Stimulated activated CD4-positive, alpha-beta T cell treated with anti-CD3 and anti-CD28 coated beads, Interleukin-4, amount 100 ng/mL, for 4 hours (primary cell): ENCODE measurements at places on chromosomes 5 and 9.

DNA sequence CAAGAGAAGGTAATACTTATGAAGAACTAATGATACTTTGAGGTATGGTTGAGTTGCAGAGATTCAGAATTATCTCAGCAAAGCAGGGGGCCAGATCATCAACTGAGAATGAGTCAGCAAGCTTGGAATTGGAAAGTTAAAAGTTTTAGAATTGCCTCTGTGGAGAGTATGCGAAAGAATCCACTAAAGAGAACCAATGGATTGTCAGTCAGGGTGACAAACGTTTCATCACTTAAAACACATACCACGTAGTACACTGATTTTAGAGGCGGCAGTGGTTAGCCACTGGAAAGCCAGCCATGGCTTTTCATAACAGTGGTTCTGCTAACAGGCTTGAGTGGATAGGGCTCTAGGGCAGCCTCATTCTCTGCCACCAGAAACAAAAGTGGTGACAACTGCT is 30.7 kb downstream of the AOPEP start:
- DNase-seq, result no peak

GRCh38 chr9:34994900-34995669 is 5.5 kb downstream of the DNAJB5 start:
- DNase-seq, result no peak

DNA sequence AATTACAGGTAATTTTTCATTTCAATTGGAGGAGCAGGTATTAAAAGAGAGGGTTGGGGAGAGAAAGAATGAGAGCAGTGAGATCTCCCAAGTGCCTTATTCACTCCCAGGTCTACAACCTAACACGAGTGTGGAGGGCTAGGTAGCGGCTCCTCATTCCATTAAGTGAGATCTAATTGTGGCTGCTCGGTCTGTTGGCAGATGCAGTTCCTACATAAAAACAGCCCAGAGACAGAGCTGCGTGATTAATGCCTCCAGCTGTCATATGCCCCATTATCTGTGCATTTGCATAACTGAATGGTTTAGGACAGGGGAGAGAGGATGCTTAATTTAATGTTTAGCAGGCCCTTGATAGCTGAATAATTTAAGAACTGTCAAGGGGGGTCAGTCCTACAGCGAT is 100.5 kb downstream of the PSAT1 start:
- no peak for DNase-seq

DNA sequence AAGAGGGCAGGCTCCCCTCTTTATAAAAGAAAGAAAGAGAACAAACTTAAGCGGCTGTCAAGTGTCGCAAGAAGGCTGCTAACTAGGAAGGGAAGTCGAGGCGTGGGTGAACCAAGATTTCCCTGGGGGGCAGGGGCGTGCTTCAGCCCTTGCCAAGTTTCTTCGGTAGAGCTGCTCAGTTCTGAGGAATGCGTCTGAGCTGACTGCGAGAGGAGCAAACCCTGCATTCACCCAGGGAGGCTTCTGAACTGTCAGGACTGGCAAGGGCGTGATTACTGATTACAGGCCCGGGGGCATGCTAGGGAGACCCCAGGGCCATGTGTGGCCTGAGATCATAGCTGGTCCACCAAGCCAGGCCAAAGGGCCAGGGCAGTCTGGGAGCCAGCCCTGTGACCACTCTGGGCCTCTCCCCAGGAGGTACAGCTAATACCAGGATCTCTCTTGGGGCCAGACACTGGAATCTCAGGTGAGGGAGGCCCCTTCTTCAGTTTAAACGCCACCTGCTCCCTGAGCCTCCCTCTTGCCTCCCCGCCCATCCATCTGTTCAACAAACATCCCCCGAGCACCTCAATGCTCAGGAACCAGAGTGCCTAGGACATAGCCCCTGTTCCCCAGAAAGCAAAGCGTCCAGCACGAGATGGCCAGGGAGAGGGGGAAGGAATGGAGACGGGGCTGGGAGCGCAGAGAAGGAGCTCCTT is 30.9 kb downstream of the SARDH start:
- DNase-seq, result no peak

DNA sequence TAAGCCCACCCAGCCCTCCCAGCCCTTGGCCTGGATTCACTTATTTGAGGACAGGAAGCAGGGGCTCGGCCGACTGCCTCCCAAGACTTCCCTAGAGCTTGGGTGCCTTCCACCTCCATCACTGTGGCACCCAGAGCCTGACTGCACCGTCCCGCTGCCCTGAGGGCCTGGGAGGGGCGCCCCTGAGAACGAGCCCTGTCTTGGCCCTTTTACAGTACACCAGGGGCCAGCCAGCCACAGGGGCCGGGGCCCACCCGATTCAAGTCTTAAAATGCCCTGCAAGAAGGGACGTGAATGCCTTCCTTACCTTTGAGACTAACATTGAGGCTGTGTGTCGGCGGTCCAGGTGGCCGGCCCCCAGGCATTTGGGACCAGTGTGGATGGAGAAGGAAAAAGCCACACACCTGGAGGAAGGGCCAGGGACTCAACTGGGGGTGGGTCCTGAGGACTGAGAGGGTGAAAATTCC is 16.8 kb downstream of the FAM78A start:
- no peak for DNase-seq

- DNase-seq, result no peak
These were observed 20.1 kb upstream of the HMCN2 start for GRCh38 chr9:130245474-130245873.

DNA sequence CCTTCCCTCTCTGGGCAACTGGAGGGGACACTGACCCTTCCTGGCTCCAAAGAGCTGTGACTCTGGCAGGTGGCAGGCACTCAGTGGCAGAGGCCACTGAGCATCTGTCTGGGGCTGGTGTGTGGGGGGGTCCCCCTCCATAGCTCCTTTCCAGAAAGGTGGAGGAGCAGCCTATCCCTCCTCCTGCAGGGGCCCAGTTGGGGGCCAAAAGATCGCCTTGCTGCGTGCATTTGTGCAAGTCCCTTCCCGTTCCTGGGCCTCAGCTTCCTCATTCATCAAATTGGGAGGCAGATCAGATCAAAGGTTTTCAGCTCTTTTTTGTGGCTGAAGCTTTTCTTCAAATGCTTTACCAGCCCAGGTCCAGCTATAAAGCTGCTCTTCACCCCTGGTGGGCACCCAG is 77.7 kb downstream of the NTNG2 start:
- DNase-seq, result no peak

DNA sequence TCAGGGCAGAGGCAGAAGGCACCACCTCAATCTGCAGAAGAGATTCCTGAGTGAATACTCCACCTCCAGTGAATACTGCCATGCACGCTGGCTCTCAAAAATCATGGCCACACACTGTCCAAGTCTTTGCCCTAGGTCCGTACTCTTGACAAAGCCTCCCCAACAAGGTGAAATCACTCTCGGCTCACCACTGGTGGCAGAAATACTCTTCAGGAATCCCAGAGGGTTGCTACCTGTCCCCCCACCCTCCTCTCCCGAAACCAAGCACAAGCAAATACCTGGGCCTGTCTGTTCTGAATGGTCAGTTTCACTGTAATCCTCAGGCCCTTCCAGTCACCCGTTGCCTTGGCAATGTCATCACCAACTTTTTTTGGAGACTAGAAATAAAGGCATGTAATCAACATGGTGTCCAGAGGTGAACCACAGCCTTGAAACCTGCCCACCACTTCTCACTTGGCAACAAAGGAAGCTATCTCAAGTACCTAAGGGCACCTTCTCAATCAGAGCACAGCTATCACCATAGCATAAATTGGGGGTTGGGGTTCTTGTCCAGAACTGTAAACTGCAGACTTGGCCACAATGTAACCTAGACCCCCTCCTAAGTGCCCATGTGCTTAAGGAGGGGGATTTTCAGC is 1.8 kb downstream of the RPL12 start:
- no peak for DNase-seq

- DNase-seq, result no peak
These were observed 22.9 kb downstream of the GFPT2 start for GRCh38 chr5:180330270-180330648.

- no peak for DNase-seq
These were observed 11.3 kb downstream of the KLF9 start for GRCh38 chr9:70403166-70403565.

- peak; percentile 28 for DNase-seq
These were observed 3.5 kb upstream of the NEK6 start for GRCh38 chr9:124254261-124254682.

DNA sequence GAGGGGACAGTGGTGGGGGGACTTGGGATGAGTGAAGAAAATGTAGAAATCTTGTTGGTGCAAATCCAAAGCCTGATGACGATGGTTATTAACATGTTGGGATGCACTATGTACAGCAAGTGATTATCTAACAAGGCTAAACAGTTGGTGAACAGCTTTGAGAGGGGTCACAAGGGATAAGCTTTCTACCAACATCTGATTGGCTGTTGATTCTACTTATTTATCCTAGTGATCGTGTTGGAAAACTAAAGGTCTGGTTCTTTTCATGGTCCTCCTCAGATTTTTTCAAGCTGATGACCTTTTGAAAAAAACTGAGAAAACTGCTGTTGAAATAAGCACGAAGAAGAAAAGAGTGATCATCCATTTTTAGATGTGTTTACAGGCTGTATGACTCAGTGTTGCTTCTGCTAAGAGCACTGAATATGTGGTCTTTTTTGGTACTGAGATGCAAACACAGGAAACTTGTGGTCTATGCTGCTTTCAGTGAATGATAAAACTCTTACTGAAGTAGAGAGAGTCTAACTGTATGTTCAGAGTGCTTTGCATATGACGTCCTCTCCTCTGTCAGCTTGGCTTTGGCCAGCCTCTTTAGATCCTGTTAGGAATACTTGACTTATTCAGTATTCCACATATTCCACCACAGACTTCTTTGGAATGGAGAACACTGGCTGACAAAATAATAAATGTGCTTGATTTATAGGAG is 174.8 kb downstream of the SLF1 start:
- DNase-seq, result no peak

- DNase-seq, result no peak
These were observed 154.1 kb upstream of the CD180 start for GRCh38 chr5:67350618-67351201.

DNA sequence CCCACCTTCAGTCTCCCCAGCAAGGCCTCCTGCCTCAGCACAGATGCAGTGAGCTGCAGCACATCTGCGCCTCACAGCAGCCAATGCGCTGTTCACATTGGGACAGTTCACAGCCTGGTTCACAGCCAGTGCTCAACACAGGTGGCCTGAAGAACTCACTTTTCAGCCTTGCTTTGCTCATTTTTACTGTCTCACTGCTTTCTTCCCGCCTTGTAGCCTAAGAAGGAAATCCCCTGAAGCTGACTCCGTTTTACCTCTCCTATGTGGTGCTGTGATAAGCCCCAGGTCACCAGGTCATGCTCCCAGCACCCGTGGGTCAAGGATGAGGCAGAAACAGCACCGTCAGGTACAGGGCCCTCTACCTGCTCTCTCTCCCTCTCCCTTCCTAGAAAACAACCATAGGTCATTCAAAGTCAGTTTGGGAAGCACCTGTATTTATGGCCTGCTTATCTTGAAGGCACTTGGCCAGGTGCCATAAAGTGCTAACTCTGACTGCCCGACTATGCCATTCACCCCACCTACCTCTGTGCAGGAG is 1.1 kb downstream of the GCNT4 start:
- DNase-seq, result no peak

GRCh38 chr5:36128795-36129194 is 22.9 kb downstream of the LMBRD2 start:
- no peak for DNase-seq

DNA sequence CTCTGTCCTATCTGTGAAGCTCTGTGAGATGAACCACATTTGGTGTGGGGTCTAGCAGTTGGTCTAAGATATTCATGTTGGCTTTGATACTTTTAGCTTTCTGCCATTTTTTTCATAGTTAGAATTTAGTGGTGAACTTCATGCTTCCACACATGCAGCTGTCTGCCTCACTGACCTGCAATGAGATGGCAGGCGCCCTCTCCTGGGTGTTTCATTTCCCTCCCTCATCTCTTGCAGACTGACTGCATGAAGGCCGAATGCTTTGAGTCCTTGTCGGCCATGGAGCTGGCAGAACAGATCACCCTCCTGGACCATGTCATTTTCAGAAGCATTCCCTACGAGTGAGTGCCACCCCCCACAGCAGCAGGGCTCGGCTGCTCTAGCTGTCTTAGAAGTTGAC is 26.1 kb upstream of the CKMT2 start:
- no peak for DNase-seq

- DNase-seq, result no peak
These were observed 1.6 kb upstream of the MGAT1 start for GRCh38 chr5:180804129-180804618.

GRCh38 chr9:124198948-124199347 is 58.8 kb upstream of the NEK6 start:
- DNase-seq, result no peak

DNA sequence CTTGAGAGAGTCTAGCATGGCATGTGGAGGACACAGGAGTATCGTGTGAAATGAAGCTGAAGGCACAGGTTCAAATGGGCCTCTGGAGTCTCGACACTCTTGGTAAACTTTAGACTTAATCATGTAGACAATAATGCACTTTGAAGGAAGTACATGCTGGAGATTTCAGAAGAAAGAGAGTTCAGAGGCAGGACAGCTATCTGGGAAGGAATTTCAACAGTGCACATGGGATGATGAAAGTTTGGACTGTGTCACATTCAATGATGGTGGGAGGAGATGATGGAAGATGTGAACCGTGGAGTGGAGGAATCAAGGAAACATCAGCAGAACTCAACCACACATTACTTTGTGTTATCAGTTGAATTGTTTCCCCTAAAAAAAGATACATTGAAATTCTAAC is 88.6 kb upstream of the PAPPA start:
- DNase-seq, result no peak

DNA sequence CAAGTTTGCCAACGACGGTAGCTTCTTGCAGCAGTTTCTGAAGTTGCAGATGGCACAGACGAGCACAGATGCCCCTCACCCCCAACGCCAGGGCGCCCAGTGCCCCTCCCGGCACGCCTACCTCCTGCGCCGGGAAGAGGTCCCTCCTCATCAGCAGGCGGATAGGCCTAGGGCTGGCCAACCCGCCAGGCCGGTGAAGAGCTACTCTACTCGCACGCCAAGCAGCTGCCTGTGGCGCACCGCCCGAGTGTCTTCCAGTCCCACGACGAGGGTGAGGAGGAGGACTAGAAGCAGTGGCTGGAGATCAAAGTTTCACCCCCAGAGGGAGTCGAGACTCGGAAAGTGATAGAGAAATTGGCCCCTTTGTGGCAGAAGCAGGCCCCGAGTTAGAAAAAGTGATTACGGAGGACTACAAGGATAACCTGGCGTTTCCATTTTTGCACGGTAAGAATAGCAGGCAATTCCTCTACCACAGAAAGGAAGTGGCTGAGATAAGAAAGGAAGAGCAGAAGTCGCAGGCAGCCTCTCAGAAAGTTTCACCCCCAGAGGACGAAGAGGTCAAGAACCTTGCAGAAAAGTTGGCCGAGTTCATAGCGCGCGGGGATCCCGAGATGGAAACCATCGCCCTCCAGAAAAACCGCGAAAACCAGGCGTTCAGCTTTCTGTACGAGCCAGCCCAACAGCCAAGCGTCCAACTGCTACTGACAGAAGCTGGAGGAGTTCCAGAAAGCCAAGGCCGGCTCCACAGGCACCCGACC is 170.4 kb downstream of the HINT1 start:
- DNase-seq, result no peak

GRCh38 chr9:21119093-21119770 is 22.4 kb downstream of the IFNW1 start:
- DNase-seq, result no peak

GRCh38 chr9:86926145-86926544 is 21.2 kb downstream of the GAS1 start:
- no peak for DNase-seq
